ENCODE measurements at places on chromosomes 12 and 14. TPM values are rescaled to one million over a fixed set of nuclear protein-coding genes. Genes with fewer than 3 reads are reported as not detected.
A peak's percentile ranks its signal among the peaks of the same experiment; 100 is the strongest.

GRCh38 chr12:106179086-106179485 is 40.3 kb upstream of the NUAK1 start:
- DNase-seq = peak; percentile 49

- peak; percentile 67 for DNase-seq
Observed at GRCh38 chr12:49108958-49109404, 1.7 kb downstream of the LMBR1L start.

- no peak for DNase-seq
Observed at GRCh38 chr12:28248555-28249145, 58.4 kb downstream of the CCDC91 start.

Gene DLGAP5
- total RNA-seq = 11.1 TPM

Gene ARMH4
- total RNA-seq = 11.3 TPM

DNA sequence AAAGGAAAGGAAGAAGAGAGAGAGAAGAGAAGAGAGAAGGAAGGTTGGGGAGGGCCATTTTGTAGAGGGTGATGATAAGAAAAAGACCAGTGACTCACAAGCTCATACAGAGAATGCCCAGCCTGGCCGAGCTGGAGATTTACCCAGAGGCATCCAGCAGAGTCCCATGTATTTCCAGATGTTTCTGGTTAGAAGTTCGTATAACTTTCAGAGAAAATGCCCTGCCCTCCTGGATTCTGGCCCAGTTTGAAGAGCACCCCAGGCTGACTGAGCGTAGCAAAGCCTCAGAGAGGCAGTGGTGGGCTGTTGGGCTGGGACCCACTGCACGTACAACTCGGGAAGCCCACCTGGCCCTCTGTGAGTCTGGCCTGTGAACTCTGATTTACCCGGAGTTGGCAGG is 221.8 kb downstream of the SLC41A2 start:
- no peak for DNase-seq

Gene TAS2R31
- 1.6 TPM for total RNA-seq

Gene NANOG
- 0.18 TPM for total RNA-seq

- no peak for DNase-seq
Observed at GRCh38 chr14:94474581-94475031, 1.4 kb downstream of the SERPINA9 start.

GRCh38 chr12:53328043-53328435 is 6.6 kb upstream of the AAAS start:
- no peak for DNase-seq

Measured in heart left ventricle (tissue), 16 donors.